ENCODE measurements at places on chromosomes 6 and 20. TPM values are rescaled to one million over a fixed set of nuclear protein-coding genes. Genes with fewer than 3 reads are reported as not detected.

The PRR18 gene
- not detected for total RNA-seq

The RAET1G gene
- total RNA-seq: 4.1 TPM

The OPRL1 gene
- total RNA-seq: 1.6 TPM

The SLC17A3 gene
- not detected for total RNA-seq

The PHACTR1 gene
- 0.09 TPM for total RNA-seq

The IRAK1BP1 gene
- 3.7 TPM for total RNA-seq

The SNX14 gene
- 120 TPM for total RNA-seq

The RAB44 gene
- under 0.01 TPM for total RNA-seq

The DEFB123 gene
- not detected for total RNA-seq

The FRK gene
- 1.9 TPM for total RNA-seq

The ESR1 gene
- 0.92 TPM for total RNA-seq

The SLC12A5 gene
- total RNA-seq: 0.28 TPM

The KCNK5 gene
- total RNA-seq: not detected

The APMAP gene
- 125 TPM for total RNA-seq

The CLIC1 gene
- total RNA-seq: 547 TPM

The CLDN20 gene
- not detected for total RNA-seq

The MKKS gene
- 3.7 TPM for total RNA-seq

The MCCD1 gene
- total RNA-seq: not detected

The DEFB116 gene
- not detected for total RNA-seq

The FOXC1 gene
- total RNA-seq: 0.28 TPM

The GPX6 gene
- not detected for total RNA-seq

The MYH7B gene
- 0.18 TPM for total RNA-seq

The TMEM30A gene
- total RNA-seq: 194 TPM

The BAK1 gene
- 11.1 TPM for total RNA-seq

The CABLES2 gene
- 0.74 TPM for total RNA-seq

The DYNLT1 gene
- total RNA-seq: 122 TPM

The EDEM2 gene
- 74.4 TPM for total RNA-seq

The PRKN gene
- total RNA-seq: 1.1 TPM
